Suppressor macrophage treated with lipopolysaccharide for 4 hours (primary cell): ENCODE measurements at places on chromosomes 11 and 22.

- DNase-seq = no peak
Observed at GRCh38 chr11:8587915-8588314, 6.1 kb downstream of the STK33 start.

- DNase-seq = no peak
Observed at GRCh38 chr11:16356057-16356760, at the start of gene SOX6. Gene SOX6 (minus strand): TSS chr11:16356546. CDS start chr11:16341248, 15,298 bp downstream.

GRCh38 chr11:90250970-90251369 lies 28.1 kb upstream of the CHORDC1 start:
- peak; percentile 14 for DNase-seq

- DNase-seq = no peak
Observed at GRCh38 chr22:20749453-20749852, 24.5 kb upstream of the SERPIND1 start.

GRCh38 chr11:44684859-44685281 lies 41.9 kb upstream of the TSPAN18 start:
- DNase-seq = no peak

- no peak for DNase-seq
Observed at GRCh38 chr11:102994105-102994504, 38.6 kb upstream of the MMP13 start.

DNA sequence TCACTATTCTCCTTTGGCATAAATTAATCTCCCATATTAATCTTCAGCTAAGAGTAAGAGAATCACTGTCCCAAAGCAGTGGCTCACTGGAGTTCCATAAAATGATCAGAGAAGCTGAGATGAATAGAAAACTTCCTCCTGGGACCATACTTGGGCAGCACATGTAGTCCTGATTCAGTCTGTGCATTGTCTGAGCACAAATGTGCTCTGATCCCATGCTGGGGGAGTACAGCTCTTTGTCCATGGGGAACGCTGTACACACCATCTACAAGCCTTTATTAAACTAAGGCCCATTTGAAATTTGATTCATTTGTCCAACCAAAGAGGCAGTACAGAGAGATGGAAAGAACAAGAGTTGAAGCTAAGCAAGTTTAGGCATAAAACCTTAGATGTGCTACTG lies 147.4 kb upstream of the PGR start:
- DNase-seq = no peak

DNA sequence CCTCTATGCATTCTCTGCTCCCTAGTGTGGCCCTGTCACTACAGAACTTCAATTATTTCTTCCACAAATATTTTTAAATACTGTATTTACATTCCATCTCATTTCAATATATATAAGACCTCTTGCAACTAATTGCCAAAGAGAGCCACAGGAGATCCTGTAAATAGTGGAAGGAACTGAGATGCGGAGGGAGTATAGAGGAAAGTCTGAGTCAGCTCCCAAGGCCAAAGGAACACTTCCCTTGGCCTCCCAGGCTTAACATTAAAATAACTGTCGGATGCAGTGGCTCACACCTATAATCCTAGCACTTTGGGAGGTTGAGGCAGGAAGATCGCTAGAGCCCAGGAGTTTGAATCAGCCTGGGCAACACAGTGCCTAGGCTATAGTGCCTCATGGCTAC lies 31.2 kb downstream of the RBFOX2 start:
- DNase-seq = no peak

DNA sequence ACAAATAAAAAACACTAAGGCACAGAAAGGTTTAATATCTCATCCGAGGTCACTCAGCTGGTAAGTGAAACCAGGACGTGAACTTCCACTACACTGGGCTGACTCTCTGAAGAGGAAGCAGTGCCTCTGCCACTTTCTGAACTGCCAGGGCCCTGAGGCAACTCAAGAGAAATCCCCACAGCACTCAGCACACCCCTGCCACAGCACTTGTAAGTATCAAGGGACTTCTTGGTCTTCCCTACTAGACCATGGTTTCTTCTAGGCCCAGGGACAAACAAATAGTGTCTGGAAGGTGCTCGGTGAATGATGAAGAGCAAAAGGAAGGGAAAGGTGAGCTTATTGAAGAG lies 49.7 kb downstream of the RPL27A start:
- peak; percentile 64 for DNase-seq

- DNase-seq = no peak
Observed at GRCh38 chr22:47624252-47625012, 862.0 kb downstream of the TBC1D22A start.

GRCh38 chr22:35337932-35338331 lies 38.2 kb downstream of the TOM1 start:
- DNase-seq = no peak

GRCh38 chr22:17318817-17319216 lies 50.4 kb upstream of the CECR2 start:
- DNase-seq = no peak

GRCh38 chr11:94768602-94769541 lies 716 bp downstream of the AMOTL1 start:
- peak; percentile 28 for DNase-seq

DNA sequence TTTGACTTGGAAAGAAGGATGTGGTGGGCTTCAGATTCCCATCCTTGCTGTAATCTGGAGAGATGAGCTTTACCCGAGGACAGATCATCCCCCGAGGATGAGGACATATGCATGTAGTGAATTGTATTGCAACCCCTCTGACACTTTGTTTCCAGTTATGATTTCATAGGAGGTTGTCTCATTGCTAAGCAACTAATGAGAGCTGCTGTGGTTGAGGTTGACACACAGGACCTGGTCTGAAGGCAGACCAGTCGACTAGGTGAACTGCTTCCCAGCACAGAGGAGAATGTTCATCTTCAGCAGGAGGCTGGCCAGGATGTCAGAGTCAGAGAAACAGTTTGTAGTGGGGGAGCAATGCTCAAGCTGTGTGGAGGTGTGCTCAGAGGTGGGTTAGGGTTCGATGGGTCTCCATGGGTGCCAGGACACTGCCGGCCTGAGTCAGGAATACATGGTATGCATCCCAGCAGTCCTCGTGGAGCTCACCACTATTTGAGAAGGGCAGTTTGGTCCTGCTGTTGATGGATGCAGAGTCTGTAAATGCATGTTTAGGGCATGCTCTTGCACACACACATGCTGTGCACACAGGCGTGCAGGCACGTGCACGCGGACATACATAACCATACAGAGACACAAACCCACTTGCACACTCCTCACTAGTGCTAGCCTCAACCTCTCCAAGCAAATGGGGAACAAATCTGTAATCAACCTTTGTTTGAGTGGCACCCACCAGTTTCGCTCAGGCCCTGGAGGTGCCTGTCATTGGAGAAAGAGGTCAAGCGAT lies 153.7 kb downstream of the TBC1D22A start:
- DNase-seq = no peak

- no peak for DNase-seq
Observed at GRCh38 chr11:97615546-97615945, 1225.7 kb downstream of the JRKL start.

GRCh38 chr11:42595876-42596275 lies 715.9 kb upstream of the API5 start:
- no peak for DNase-seq

GRCh38 chr11:57585301-57585700 lies 12.2 kb upstream of the SERPING1 start:
- no peak for DNase-seq

GRCh38 chr11:131499199-131499598 lies 128.8 kb downstream of the NTM start:
- no peak for DNase-seq

- no peak for DNase-seq
Observed at GRCh38 chr11:22157531-22157930, 35.4 kb upstream of the ANO5 start.

- no peak for DNase-seq
Observed at GRCh38 chr22:29311464-29312217, 3.9 kb downstream of the RASL10A start.

GRCh38 chr11:78929906-78930220 lies 355.2 kb upstream of the NARS2 start:
- DNase-seq = no peak

DNA sequence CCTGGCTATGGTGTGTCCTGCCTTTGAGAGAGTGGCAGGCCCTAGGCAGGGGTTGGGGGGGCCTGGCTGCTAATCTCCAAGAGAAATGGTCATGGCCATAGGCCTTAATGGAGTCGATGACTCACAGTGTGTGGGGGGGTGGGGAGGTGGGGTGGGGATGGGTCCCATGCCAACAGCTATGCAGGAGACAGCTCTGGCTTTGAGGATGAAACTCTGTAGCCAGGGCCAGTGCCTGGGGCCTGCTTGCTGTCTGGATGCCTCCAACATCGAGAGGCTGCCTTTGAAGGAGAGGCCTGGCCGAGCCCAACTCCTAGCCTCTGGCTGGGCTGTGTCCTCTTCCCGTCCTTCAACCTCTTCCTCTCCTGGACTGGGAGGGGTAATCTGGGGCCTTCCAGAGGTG lies 23.9 kb upstream of the TSPAN18 start:
- DNase-seq = no peak

DNA sequence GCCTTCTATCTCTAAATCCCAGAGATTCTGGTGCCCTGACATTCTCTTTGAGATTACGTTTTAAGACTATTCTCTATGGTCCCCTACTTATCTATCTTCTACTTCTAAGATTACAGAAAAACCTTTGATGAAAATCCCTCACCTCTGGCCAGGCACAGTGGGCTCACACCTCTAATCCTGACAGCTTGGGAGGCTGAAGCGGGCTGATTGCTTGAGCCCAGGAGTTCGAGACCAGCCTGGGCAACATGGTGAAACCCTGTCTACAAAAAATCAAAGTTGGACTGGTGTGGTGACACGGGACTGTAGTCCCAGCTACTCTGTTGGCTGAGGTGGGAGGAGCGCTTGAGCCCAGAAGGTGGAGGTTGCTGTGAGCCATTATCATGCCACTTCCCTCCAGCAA lies 14.4 kb downstream of the NUP98 start:
- no peak for DNase-seq
